ENCODE measurements at places on chromosomes 12 and 14. TPM values are rescaled to one million over a fixed set of nuclear protein-coding genes. Genes with fewer than 3 reads are reported as not detected.
A peak's percentile ranks its signal among the peaks of the same experiment; 100 is the strongest.

Gene MIP
- total RNA-seq = not detected

Gene INSM2
- total RNA-seq = 0.98 TPM

Gene TMPO
- 103 TPM for total RNA-seq

Gene ZC2HC1C
- total RNA-seq = not detected

Gene LIN7A
- 12.5 TPM for total RNA-seq

Gene SLC38A4
- total RNA-seq = not detected

Gene GRIP1
- total RNA-seq = 4.2 TPM

Gene ADGRD1
- total RNA-seq = 35.8 TPM

Gene VTI1B
- total RNA-seq = 62.1 TPM

Gene CDCA4
- 15.2 TPM for total RNA-seq

Gene CGRRF1
- 9.6 TPM for total RNA-seq

Gene BCL11B
- 11.5 TPM for total RNA-seq

Gene CEBPE
- total RNA-seq = not detected

Gene SIRT4
- total RNA-seq = not detected

DNA sequence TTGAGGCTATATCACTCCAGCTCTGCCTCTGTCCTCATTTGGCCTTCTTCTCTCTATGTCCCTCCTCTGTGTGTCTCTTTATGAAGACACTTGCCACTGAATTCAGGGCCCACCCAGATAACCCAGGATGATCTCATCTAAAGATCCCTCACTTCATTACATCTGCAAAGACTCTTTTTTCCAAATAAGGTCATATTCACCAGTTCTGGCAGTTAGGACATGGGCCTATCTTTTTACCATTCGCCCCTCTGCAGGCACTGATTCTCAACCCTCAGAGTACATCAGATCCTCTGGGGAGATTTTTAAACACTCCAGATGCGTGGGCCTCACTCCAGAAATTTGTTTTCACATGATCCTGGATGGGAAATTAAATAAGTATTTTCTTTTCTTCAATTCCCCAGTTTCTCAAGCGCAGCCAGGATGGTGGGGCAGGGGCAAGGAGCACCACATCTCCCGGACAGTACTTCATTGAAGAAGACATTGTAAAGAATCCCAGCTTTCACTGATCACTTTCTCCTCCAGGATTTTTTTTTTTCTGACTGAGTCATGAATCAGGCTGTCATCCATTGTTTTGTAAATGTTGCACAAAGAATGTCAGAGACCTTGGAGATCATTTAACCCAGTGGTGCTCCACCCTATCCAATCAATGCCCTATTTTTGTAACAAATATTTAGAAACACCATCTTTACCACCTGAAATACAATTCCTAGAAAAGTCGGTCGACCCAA is 27.4 kb downstream of the CRACR2A start:
- no peak for DNase-seq
- H3K27me3 ChIP-seq = no peaks in the 10 kb centered on the region
- no peaks in the 10 kb centered on the region for H3K36me3 ChIP-seq
- no peak overlapping the region for H3K4me3 ChIP-seq

- H3K27me3 ChIP-seq = no peaks in the 10 kb centered on the region
- no peak overlapping the region for H3K4me3 ChIP-seq
- H3K4me1 ChIP-seq = no peaks in the 10 kb centered on the region
- no peak for DNase-seq
- H3K27ac ChIP-seq = no peak overlapping the region
- H3K36me3 ChIP-seq = peaks cover 79% of the 10 kb centered on the region
Observed at GRCh38 chr12:109523504-109523903, 46.1 kb downstream of the UBE3B start.

DNA sequence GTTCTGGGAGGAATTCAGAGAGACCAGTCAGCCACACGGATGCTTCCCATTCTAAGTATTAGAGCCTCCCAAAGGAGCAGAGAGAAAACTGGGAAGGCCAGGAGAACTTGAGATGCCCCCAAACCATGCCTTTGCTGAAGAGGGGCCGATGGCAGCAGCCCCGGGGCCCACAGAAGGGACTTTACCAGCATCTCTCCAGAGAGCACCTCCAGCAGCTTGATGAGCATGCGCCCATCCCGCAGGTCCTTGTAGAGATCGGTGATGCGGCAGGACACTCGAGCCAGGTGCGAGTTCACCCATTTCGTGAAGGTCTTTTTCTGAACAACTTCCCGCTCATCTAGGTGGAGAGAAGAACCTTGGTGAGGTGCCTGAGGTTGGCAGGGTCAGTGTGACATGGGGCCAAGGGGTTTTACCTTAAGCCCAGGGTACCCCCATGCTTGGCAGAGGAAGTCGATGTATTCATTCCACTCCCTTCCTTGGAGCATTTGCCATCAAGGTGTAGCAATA is 74.9 kb downstream of the SPTB start:
- DNase-seq = no peak
- no peak overlapping the region for H3K4me3 ChIP-seq
- no peaks in the 10 kb centered on the region for H3K27me3 ChIP-seq

- H3K27me3 ChIP-seq = no peaks in the 10 kb centered on the region
- H3K27ac ChIP-seq = no peak overlapping the region
- H3K4me1 ChIP-seq = no peaks in the 10 kb centered on the region
- no peaks in the 10 kb centered on the region for H3K36me3 ChIP-seq
- DNase-seq = no peak
Observed at GRCh38 chr14:76201162-76201561, 49.4 kb downstream of the GPATCH2L start.

- H3K27me3 ChIP-seq = no peaks in the 10 kb centered on the region
- no peak overlapping the region for H3K27ac ChIP-seq
- DNase-seq = no peak
- no peaks in the 10 kb centered on the region for H3K4me1 ChIP-seq
- no peak overlapping the region for H3K4me3 ChIP-seq
- H3K36me3 ChIP-seq = no peaks in the 10 kb centered on the region
Observed at GRCh38 chr14:30271811-30272323, 287.1 kb upstream of the G2E3 start.

DNA sequence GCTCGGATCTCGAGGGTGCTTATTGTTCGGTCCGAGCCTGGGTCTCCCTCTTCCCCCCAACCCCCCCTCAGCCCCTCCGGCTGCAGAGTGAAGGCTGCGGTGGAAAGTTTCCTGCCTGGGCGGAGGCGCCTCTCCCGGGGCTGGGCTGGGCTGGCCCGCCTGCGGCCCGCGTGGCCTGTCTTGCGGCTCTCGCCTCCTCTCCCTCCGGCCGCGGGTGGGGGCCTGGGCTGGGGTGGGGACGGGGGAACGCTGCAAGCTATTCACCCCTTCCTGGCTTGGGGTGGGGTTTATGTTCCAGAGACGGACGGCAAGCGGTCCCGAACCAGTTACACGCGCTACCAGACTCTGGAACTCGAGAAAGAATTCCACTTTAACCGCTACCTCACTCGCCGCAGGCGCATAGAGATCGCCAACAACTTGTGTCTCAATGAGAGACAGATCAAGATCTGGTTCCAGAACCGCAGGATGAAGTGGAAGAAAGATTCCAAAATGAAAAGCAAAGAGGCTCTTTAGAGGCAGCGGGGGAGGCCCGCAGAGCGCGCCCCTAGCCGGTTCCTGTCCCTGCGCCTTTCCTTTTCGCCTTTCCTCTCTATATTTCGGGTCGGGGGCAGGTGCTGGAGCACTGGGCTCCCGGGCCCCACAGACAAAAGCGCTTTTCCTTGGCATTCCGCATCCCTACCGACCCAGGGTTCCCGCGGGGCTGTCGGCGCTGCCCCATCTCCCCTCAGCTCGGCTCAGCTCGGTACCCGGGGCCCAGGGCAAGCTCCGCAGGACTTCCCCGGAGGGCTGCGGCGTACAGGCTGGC is 1.3 kb downstream of the HOXC5 start:
- H3K36me3 ChIP-seq = no peaks in the 10 kb centered on the region
- no peak overlapping the region for H3K27ac ChIP-seq
- no peaks in the 10 kb centered on the region for H3K27me3 ChIP-seq
- no peak for DNase-seq

GRCh38 chr12:92747151-92747550 is 44.4 kb downstream of the PLEKHG7 start:
- H3K36me3 ChIP-seq = no peaks in the 10 kb centered on the region
- H3K4me1 ChIP-seq = peaks cover 13% of the 10 kb centered on the region
- H3K4me3 ChIP-seq = no peak overlapping the region
- no peak overlapping the region for H3K27ac ChIP-seq
- no peak for DNase-seq

- no peaks in the 10 kb centered on the region for H3K36me3 ChIP-seq
- DNase-seq = no peak
- H3K4me1 ChIP-seq = peaks cover 17% of the 10 kb centered on the region
- no peak overlapping the region for H3K27ac ChIP-seq
- no peaks in the 10 kb centered on the region for H3K27me3 ChIP-seq
Observed at GRCh38 chr12:29709054-29709453, 74.7 kb downstream of the TMTC1 start.

DNA sequence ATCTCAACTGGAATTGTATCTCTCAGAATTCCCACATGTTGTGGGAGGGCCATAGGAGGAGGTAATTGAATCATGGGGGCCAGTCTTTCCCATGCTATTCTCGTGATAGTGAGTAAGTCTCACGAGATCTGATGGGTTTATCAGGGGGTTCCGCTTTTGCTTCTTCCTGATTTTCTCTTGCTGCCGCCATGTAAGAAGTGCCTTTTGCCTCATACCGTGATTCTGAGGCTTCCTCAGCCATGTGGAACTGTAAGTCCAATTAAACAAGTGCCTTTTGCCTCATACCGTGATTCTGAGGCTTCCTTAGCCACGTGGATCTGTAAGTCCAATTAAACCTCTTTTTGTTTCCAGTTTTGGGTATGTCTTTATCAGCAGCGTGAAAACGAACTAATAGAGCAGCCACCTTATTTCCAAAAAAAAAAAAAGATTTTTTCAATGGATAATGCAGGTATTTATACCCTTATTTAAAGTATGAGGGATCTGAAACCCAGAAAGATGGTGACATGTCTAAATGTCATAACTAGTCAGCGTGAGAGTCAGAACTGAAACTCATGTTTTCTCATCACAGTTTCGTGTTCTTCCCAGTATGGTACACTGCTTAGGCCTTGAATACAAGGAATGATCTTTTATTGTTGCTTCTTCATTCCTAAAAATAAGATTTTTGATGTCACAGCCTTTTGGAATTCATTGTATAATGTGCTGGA is 89.6 kb downstream of the ERC1 start:
- DNase-seq = no peak
- no peak overlapping the region for H3K27ac ChIP-seq
- H3K27me3 ChIP-seq = no peaks in the 10 kb centered on the region
- H3K4me1 ChIP-seq = peaks cover 10% of the 10 kb centered on the region
- no peaks in the 10 kb centered on the region for H3K36me3 ChIP-seq

DNA sequence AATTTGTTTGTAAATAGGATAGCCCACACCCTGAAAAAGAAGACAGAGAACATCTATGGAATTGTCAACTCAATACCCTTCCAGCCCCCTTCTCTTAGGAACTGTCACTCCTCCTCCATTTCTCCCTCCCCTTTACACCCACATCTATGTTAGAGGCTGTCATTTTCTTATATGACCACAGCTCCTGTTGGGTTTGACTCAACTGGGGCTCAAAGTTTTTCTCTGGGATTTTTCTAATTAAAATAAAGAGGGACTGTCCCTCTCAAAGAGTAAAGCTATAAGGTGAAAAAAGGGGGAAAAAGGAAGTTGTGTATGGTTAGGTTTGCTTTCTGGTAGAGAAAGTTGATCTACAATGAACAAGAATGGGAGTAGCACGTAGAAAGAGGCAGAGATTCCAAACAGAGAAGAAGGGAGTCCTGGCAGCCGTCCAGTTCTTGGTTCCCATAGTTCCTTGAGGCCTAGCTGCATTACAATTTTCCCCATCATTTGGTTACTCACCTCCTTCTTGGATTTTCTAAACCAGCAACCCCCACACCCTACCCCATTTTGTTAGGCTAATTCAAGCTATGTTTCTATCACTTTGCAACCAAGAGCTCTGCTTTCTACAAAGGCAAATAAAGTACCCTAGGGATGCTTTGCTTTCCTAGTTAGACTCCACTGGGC is 44.3 kb upstream of the STK38L start:
- H3K36me3 ChIP-seq = no peaks in the 10 kb centered on the region
- no peak overlapping the region for H3K27ac ChIP-seq
- no peaks in the 10 kb centered on the region for H3K27me3 ChIP-seq
- H3K4me1 ChIP-seq = no peaks in the 10 kb centered on the region

- H3K4me3 ChIP-seq = no peak overlapping the region
- H3K4me1 ChIP-seq = peaks cover 34% of the 10 kb centered on the region
- H3K27ac ChIP-seq = no peak overlapping the region
- H3K27me3 ChIP-seq = no peaks in the 10 kb centered on the region
- no peaks in the 10 kb centered on the region for H3K36me3 ChIP-seq
- DNase-seq = no peak
Observed at GRCh38 chr12:19227190-19227879, 97.8 kb downstream of the PLEKHA5 start.

GRCh38 chr14:75200451-75200850 is 24.0 kb upstream of the TMED10 start:
- H3K27ac ChIP-seq = peak overlapping the region; percentile 2
- H3K27me3 ChIP-seq = no peaks in the 10 kb centered on the region
